ENCODE measurements at places on chromosomes 2 and 18.
A peak's percentile ranks its signal among the peaks of the same experiment; 100 is the strongest.

- no peak for DNase-seq
Observed at GRCh38 chr18:56747032-56747658, 96.0 kb downstream of the WDR7 start.

- no peak for DNase-seq
Observed at GRCh38 chr2:121860758-121861227, 105.3 kb downstream of the TSN start.

DNA sequence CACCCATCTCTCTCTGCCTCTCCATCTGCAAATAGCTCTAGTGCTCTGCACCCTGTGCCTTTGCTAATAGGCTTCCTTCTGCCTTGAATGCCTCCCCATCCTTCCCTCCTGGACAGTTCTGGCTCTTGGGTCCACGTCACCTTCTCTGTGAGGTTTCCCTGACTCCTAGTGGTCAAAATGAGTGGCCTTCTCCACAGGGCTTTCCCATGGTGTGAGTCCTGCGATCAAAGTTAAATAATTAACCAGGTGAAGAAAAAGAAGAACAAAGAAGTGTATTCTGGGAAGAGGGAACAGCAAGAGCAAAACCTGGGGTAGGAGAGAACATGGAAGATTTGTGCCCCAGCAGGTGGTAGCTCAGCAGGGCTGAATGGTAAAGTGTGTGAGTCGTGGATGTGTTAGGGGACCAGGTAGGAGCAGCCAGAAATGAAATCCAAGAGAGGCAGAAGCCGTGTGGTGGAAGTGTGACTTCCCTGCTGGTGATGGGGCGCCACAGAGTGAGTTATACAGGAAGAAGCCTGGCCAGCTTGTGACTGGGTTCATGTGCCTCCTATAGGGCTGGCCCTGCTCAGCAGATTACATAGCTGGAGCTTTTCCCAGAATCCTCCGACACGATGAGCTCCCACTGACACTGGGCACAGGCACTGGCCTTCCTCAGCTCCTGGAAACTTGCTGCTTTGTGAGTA, 93.8 kb upstream of the LDAH start:
- peak; percentile 35 for DNase-seq

DNA sequence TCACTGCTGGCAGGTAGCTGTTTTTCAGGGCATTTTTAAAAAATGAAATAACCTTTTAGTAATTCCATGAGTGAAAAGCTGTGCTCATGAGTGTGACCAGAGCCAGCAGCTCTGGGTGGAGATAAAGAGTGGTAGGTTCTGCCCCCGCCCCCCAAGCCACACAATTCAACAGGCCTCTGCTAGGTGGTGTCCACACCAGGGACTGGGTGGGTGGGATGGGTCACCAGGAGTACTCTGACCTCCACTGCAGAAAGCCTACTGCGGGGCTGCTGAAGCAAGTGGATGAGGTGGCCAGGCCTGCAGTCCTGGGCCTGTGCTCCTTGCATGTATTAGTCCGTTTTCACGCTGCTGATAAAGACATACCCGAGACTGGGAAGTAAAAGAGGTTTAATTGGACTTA, 15.3 kb downstream of the PARD6G start:
- no peak for DNase-seq

GRCh38 chr18:47345291-47345690, 93.8 kb upstream of the SKOR2 start:
- no peak for DNase-seq

DNA sequence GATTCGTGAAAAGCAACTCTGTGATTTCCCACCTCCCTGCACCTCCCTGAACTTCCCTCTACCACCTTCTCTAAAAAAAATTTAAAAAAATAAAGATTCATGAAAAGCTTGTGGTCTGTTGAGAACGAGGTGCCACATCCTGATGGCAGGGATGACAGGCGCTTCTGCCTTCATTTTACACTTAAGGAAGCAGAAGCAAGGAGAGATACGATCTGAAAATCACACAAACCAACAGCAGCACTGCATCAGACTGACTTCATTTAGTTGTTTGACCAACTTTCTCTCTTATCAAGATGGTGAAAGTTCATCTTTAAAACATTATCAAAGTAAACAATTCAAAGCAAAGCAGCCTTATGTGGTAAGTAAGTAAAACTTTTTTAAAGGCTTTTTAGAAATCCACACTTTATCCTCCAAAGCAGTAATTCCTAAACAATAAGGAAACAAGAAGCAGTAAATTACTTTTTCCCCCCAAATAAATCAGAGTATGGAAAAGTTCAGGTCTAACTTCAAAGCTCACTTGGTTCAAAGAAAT, 15.5 kb downstream of the WDFY1 start:
- no peak for DNase-seq

- DNase-seq, result no peak
Observed at GRCh38 chr18:21321711-21322110, 79.7 kb downstream of the GREB1L start.

DNA sequence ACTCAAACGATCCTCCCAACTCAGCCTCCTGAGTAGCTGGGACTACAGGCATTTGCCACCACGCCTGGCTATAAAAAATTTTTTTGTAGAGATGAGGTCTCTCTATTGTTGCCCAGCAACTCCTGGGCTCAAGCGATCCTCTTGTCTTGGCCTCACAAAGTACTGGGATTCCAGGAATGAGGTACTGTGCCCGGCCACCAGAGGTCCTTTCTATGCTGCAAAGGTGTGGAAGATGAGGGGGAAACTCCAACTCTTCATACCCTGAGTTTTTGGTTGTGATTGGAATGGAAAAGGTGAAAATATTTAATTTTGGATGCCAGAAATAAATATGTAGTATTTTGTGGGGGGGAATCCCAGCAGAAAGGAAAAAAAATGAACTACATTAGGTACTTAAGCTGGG, 36.0 kb downstream of the MRPL33 start:
- DNase-seq, result peak; percentile 21

GRCh38 chr2:142592171-142592570, 285.3 kb upstream of the KYNU start:
- DNase-seq, result no peak

GRCh38 chr18:79399275-79400081, 3.7 kb downstream of the NFATC1 start:
- DNase-seq, result no peak

- no peak for DNase-seq
Observed at GRCh38 chr18:59505356-59505755, 146.3 kb upstream of the LMAN1 start.

DNA sequence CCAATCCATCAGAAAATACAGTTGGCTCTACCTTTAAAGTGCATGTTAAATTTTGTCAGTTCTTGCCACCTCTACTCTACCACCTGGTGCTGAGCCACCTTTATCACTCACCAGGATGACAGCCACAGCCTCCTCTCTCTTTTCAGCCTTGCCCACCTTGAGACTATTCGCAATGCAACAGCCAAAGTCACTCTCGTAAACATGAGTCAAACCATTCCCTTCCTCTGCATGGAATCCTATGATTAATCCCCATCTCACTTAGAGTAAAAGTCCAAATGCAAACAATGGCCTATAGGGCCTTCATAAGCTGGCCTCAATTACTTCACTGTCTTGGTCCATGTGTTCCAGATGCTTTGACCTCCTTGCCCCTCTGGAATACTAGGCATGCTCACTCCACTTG, 5.8 kb upstream of the OSBPL6 start:
- DNase-seq, result no peak

- no peak for DNase-seq
Observed at GRCh38 chr18:3118195-3119010, 101.4 kb downstream of the MYOM1 start.

DNA sequence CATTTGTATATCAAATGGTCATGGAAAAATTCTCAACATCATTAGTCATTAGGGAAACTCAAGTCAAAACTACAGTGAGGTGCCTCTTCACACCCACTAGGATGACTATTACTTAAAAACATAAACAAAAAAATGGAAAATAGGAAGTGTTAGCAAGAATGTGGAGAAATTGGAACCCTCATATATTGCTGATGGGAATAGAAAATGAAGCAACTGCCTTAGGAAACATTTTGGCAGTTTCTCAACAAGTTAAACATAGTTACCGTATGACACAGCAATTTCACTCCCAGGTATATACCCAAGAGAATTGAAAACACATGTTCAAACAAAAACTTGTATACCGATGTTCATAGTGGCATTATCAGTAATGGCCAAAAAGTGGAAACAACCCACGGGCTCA, 18.1 kb upstream of the CYP26B1 start:
- no peak for DNase-seq

- no peak for DNase-seq
Observed at GRCh38 chr2:206217743-206218142, 56.7 kb upstream of the ZDBF2 start.

DNA sequence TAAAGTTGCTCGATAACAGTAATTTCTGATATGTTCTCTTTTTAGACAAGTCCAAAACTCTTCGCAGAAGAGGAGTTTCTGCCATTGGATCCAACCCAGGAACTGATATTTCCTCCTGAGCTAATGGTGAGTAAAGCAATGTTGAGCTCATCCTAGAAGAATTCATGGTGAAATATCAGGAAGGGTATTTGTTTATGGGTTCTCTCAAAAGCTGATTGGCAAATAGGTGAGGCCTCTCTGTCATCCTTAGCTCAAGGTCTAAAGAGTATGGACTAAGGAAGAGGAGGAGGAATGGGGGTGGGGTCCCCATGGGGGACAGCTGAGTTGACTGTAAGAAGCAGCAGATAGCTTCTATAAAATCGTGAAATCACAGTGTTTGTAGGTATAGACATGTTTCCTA, 18.2 kb downstream of the AOX1 start:
- no peak for DNase-seq

DNA sequence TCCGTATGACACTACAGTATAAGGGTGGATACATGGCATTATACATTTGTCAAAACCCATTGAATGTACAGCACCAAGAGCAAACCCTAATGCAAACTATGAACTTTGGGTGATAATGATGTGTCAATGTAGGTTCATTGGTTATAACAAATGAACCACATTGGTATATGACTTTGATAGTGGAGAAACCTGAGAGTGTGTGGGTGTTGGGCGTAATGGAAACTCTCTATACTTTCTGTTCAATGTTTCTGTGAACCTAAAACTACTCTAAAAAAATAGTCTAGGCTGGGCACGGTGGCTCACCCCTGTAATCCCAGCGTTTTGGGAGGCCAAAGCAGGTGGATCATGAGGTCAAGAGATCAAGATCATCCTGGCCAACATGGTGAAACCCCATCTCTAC, 6.5 kb upstream of the ACTG2 start:
- DNase-seq, result no peak

GRCh38 chr18:5969355-5969988, 74.2 kb upstream of the TMEM200C start:
- DNase-seq, result no peak

DNA sequence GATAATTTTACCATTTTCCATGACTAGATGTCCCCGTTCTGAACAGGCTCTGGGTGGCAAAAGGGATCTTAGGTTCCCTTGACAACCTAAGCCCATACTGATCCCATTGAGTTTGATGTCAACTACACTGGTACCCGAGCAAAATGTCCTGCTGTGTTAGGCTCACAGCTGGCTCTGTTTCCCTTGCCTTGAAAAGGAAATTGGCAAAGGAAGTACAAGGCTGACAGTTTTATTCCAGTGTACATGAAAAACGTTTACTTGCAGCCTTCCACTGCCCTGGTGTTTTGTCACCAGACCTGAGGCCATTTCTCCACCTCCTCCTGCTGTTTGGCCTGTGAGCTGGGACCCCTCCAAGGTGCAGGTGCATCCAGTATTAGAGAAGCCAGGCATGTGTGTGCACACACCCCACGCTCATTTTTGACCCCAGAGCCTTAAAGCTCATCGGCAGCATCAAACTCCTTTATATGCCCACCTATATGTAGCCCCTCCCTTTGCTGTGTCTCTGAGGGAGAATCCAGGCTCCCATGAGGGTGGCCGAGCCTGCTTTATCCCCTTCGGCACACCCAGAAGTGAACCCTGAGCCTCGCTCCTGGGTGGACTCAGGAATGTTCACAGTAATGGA, 171.3 kb downstream of the NDUFA10 start:
- no peak for DNase-seq

DNA sequence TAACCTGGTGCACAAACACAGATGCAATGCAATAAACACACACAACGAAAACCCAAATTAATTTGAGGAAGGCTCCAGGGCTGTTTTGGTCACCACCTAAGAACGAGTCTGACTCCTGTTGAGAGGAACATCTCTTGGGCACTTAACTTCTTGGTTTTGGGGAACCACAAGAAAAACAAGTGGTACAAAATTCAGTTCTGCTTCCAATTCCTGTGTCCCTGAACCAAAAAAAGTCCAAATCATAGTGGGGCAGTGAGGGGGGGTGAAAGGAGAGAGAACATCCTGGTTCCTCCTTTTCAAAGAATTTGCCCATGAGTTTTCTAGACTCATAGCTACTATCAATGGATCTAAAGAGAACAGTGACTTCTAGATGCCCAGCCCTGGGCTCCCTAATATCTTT, 143.6 kb downstream of the COL4A4 start:
- no peak for DNase-seq

DNA sequence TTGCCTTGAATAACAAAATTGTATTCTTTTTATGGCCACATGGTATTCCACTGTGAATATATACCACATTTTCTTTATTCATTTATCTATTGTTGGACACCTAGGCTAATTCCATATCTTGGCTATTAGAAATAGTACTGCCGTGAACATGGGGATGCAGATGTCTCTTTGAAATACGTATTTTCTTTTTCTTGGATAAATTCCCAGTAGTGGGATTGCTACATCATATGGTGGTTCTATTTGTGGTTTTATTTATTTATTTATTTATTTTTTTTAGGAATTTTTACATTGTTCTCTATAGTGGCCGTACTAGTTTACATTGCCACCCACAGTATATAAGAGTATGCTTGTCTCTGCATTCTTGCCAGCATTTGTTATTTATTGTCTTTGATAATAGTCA, 679.8 kb upstream of the NRXN1 start:
- DNase-seq, result no peak

DNA sequence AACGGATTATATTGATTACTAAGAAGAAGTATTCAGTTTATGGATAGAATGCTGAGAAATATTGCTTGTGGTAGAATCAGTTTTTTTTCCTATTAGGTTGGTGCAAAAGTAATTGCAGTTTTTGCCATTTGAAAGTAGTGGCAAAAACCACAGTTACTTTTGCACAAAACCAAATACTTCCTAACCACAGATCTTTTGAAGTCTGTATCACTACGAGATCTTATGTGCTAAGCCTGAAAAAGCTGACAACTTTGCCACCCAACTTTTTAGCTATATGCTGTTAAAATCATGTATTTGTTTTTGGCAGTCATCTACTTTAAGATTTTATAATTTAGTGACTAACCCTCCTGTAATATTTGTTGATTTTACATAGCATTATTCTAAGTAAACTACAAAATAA, 24.6 kb downstream of the DNAJC10 start:
- DNase-seq, result no peak

- peak; percentile 97 for DNase-seq
Observed at GRCh38 chr2:66305718-66306117, 129.2 kb upstream of the MEIS1 start.

DNA sequence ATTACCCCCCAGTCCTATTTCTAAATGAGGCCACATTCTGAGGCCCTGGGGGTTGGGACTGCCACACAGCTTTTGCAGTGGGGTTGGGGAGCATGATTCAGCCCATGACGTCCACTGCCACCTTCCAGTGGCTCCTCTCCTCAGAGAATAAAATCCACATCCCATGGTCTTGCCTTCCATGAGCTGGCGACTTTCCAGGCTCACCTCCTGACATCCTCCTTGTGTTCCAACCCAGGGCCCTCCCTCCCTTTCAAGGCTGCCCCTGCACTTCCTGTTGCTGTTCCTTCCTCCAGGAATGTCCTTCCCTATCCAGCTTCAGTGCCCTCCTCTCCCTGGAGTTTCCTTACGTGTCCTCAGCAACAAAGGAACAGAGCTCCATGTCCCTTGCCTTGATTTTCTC, 187.3 kb upstream of the ID2 start:
- DNase-seq, result no peak
